ENCODE measurements at places on chromosomes 11 and 22.

DNA sequence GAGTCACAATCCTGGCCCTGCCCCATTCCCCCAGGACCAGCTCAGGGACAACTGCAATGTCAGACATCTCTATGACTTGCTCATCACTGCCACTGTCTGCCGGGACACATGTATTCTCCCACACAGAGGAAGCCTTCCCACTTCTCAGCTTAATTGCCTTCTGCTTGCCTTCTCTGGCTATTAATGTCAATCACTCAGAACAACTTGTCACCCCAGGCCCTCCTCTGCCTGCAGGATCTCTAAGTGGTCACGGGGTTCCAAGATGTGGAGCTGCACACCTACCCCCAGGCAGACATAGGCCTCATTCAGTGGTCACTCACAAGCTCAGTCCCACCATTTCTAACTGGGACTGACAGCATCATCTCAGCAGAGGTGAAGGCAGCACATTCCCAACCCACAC lies 15.1 kb downstream of the PLEKHA7 start:
- no peak for DNase-seq

DNA sequence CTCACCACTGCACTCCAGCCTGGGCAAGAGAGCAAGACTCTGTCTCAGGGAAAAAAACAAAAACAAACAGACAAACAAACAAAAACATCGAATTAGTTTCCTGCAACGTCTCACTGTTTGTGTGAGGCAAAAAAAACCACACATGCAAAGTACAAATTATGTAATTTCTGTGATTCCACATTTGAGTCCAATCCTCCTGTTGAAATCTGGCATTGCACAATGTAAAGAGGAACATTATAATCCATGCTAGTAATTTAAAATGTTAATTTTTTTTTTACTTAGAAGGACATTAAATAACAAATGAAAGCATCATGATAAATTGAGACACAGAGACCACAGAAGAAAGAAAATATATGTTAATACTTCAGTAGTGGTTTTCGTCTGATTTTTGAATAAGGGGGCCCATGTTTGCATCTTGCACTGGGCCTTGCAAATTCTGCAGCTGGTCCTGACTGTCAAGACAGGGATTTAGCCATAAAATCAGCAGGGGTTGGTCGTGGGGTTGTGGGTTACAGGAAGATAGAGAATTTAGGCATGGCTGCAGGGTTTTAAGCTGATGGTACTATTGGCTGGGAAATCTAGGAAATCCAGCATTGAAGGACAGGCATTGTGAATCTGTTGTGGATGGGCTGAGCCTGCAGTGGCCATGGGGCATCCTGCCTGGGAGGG lies 102.6 kb upstream of the ALDH3B2 start:
- DNase-seq, result no peak

DNA sequence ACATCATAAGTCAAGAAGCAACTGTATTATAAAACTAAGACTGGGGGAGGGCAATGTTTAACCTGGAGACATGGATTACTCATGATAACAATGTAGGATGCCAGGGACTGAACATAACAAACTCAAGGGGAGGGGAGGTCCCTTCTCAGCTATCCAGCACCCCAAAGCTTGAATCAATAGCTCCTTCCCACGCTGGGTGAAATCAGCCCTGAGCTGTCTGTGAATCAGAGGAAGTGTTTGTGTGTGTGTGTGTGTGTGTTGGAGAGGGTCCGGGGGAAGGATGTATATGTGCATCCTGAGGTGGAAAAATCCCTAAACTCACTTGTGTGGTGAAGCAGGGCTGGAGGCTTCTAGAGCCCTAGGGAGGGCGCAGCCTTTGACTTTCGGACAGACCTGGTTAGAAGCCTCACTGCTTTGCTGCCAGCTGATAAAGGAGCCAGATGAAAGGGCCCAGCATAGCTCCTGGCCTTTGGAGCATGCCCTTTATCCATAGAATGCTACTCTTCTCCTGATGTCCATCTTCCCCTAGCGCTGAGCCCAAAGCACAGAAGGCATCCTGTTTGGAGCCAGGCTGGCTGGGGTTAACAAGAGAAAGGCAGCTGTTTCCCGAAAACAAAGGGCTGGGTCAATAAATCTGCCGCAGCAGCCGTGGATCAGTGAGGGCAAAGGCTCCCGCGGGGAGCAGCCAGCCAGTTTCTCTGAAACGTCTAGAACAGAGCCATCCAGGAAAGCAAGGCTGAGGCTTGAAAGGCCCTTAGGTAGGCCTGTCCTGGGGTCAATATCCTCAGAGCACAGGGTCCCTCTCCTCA lies 35.8 kb downstream of the TNKS1BP1 start:
- no peak for DNase-seq

DNA sequence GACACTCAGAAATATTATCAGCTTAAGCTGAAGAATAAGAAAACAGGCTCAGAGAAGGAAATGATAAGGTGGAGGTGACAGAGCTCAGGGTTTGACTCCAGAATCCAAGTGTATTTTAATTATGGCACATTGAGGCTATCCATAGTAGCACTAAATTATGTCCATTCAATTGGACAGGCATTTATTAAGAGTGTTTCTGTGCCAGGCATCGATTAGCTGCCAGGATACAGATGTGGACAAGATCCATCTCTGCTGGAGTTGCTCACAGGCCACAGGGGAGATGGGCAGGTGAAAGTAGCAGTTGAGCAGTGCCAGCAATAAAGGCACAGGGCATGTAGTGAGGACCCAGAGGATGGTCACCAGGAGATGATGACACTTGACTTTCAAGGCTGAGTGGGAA lies 592.5 kb downstream of the INSC start:
- DNase-seq, result no peak

- DNase-seq, result no peak
Measured at GRCh38 chr11:122871302-122871701, 11.3 kb upstream of the JHY start.
